ENCODE measurements at places on chromosomes 3 and 15.

- peak; percentile 80 for DNase-seq
These were observed 2.4 kb upstream of the CFAP91 start for GRCh38 chr3:119700269-119700919.

- no peak for DNase-seq
These were observed 7.5 kb upstream of the ANKDD1A start for GRCh38 chr15:64904189-64904588.

DNA sequence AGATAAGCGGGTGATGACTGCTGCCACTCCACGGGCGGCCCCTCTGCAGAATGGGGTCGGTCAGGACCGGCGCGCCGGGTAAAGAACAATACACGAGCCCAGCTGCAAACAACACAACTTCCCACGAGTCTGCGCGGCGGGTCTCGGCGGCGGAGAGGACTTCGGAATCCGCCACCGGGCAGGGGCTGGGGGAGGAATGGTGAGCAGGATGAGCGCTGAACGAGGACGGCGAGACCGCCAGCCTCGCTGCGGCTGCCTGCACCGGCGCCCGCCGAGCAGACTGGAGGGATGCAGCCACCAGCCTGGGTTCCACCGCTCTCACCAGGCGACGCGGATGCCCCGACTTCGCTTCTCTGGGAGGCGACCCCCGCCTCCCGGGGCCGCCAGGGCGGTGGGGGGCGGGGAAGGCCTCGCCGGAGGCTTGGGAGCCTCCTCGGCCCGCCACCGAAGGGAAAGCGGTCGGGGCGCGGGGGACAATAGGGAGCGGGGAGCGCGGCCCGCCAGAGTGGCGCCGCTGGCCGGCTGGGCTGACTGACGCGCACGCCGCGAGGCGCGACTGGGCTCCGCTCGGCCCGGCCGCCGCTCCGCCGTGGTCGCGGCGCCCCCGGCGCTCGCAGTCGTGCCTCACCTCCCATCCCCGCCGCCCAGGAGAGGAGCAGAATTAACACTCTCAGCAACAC is 515 bp downstream of the ADAM10 start:
- peak; percentile 47 for DNase-seq

GRCh38 chr15:31391687-31392671 is 65.3 kb downstream of the KLF13 start:
- DNase-seq: peak; percentile 61

- DNase-seq: no peak
These were observed 220.0 kb downstream of the NR1D2 start for GRCh38 chr3:24164967-24165602.

GRCh38 chr15:67784090-67784781 is 41.1 kb upstream of the SKOR1 start:
- no peak for DNase-seq

GRCh38 chr3:72395776-72396311 is 452.4 kb downstream of the SHQ1 start:
- no peak for DNase-seq

GRCh38 chr15:97902140-97902780 is 58.2 kb upstream of the ARRDC4 start:
- peak; percentile 56 for DNase-seq

- no peak for DNase-seq
These were observed 178.8 kb upstream of the MME start for GRCh38 chr3:154901278-154901677.

- DNase-seq: no peak
These were observed 140.4 kb downstream of the SATB1 start for GRCh38 chr3:18284716-18285115.

DNA sequence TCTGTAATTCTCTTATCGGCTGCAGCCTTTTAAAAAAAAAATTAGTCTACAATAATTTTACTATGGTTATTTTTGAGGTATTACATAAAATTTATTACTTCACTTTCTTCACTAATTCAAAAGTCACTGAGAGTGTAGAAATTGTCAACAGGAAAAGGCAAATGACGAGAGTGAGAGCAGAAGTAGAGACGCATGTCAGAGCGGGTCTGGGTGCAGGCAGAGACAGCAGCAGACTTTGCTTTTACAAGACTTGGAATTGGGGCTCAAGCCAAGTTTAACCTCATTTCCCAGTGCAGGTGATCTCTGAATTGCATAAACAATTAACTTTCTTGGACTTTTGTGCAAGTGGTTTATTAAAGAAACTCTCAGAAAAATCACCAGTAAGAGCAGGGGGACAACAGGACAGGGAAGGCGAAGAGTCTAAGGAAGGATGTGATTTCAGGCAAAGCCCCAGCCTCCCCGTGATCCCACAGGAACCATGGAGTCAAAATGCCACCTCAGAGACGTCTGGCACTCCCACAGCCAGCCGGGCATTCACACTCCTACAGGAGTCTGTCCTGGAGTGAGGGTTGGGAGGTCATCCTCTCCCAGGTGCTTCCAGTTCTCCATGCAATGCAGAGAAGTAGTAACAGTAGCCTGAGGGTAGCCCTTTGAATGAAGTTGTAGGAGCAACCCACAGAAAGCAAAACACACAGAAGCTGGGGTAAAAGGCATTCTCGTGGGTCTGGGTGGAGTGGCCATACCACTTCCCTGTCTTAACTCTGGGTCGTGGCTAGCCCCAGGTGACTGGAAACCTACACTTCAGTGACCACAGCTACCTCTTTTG is 274.0 kb upstream of the TGFBR2 start:
- no peak for DNase-seq

- DNase-seq: no peak
These were observed 447.8 kb downstream of the FHIT start for GRCh38 chr3:60803216-60804173.

GRCh38 chr3:39013289-39013688 is 38.5 kb downstream of the SCN11A start:
- peak; percentile 14 for DNase-seq

DNA sequence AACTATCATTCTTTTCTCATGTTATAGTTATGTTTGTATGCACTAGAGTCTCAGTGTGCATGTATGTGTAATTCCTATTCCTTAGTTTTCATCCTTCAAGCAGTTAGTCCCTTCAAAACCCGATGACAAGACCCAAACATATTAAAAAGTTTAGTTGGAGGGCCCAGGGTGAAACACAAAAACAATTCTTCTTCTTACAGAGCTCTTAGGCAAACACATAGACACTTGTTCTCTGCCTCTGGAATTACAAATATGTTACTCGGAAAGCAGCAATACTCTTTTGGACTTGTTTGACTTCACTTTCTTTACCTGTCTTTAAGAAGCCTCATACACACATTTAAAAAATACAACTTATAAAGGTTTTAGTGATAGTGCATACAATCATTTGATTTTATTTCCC is 763 bp upstream of the CNTN6 start:
- DNase-seq: no peak

GRCh38 chr15:80026754-80027153 is 32.7 kb upstream of the ZFAND6 start:
- DNase-seq: no peak

DNA sequence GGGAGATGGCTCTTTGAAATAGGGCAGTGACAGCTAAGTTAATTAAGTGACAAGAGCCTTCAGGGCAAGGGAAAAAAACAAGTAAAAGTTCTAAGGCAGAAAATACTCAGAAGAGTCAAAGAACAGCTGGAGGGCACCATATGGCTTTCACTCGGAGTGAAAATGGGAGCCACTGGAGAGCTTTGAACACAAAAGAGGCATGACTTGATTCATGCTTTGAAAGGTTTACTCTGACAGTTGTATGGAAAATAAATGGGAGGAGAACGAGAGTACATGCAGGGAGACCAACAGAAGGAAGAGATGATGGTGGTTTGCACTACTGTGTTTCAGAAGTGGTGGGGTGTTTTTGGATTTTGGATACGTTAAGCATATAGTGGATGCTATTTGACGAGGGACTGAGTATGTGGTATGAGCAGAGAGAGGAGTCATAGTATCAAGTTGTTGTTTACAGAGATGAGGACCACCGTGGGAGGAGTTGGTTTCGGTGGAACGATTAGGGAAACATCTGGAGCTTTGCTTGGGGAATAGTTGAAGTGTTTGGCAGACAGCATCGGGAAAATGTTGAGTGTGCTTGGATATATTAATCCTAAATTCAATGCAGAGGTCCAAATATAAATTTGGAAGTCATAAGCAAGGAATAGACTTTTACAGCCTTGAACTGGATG is 411.5 kb downstream of the GABRG3 start:
- no peak for DNase-seq

DNA sequence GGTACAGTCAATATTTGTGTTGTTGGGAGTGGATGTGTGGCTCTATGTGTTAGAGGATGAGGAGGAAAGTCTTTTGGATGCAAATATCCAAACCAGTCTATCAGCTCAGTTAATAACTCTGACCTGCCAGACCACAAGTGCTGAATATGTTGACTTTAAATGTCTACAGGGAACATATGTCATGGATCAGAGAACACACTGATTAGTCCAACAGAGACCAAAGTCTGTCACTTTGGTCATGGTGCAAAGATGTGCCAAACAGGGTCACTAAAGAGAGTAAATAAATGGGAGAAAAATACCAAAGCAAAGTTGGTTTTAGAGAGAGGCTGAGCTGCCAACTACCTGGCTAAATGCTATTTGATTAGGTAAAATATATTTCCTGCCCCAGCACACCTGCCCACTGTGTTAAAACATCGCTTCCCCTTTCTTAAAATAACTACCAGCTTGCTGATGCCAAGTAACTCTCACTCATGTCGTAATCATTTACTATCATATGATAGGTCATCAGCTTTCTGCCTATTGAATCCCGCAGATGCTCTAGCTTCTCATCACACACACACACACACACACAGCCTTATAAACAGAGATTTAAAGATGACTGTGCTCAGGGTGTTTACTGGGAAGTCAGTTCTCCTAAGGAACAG is 173.3 kb downstream of the PDZRN3 start:
- no peak for DNase-seq

DNA sequence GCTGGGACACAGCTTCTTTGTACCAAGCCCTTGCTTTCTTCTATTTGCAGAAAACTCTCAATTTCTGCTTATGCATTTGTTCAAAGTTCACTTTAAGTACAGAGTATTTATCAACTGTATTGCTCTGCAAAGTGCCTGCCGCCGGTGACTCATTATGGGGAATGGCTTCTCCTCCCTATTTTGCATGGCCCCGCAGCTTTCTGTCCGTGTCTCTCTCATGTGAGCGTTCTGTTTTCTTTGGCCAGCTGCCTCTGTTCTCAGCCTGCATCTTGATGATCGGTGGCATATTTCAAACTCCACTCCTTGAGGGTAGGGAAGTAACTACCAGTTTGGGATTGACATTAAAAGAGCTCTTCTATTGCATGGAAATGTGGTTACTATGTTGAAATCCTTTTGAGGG is 28.6 kb upstream of the ST8SIA2 start:
- no peak for DNase-seq

- DNase-seq: peak; percentile 21
These were observed 546.9 kb downstream of the RBMS3 start for GRCh38 chr3:29827756-29828155.

DNA sequence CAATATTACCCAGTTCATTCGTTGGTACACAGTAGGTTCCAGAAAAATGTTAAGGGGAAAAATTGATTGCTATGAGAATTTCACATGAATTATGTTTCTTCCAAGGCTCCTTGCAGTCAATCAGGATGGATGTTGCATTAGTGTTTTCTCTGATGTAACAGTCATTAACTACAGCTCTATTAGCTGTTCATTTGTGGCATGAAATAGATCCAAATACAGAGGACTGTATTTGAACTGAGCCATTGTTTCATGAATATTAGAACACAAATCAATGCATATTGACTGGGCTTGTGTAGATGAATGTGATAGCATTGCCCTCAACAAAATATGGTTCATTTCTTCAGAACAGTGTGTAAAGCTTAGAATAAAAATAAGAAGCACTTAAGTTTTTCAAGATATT is 203.0 kb upstream of the SGO1 start:
- no peak for DNase-seq

- no peak for DNase-seq
These were observed 38.1 kb downstream of the CHAC1 start for GRCh38 chr15:40991355-40991754.

DNA sequence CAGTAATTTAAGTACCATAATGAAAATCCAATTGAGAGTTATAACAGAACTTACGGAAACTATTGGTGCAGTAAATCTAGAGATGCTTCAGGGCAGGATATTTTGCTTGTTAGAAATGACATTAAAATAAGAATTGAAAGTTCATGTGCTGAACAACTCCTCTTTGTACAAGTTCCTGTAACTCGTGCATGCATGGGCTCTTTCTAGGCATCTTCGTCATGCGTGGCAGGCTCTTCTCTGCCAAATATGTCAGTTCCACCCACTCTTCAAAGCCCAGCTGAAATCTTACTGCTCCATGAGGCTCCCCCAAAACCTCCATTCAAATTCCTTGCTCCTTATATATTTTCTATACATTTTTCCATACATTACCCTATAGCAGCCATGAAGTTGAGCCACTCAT is 48.7 kb downstream of the FBN1 start:
- DNase-seq: no peak

DNA sequence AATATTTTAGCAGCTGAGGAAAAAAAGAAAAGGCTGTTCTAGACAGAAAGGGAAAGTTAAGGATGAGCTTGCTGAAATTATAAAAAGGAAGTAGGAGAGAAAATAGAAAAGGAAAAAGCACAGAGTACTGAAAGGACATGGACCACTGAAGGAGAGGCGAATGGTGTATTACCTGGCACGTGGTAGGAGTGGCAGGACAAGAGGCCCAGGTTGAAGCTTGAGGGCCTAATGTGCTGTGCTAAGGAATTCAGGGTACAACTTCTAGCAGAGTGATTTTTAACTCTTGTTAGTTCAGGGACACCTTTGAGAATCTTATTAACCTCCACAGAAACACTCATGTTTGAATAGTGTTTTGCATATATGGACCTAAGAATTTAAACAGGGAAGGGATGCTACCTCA is 60.0 kb upstream of the CRTC3 start:
- DNase-seq: no peak

GRCh38 chr3:65015711-65016110 is 327.9 kb upstream of the ADAMTS9 start:
- DNase-seq: no peak

DNA sequence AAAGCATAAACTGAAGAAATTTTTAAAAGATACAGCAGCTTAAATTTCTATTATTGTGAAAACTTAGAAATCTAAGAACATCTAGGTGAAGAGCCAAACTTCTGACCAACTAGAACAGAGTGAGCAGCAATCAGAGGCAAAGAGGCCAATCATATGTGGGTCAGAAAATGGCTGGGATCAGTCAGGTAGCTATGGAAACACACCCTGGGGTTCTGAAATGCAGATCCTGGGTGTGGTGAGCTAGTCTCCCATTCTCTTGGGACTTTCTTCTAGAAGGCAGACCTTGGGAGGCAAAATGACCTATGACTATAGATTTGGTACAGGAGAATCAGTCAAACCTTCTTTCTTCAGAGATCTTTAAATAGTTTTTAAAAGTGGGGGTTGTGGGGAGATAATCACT is 385.8 kb downstream of the TBC1D5 start:
- DNase-seq: peak; percentile 18

- DNase-seq: no peak
These were observed 17.6 kb downstream of the CYP19A1 start for GRCh38 chr15:51320843-51321242.

GRCh38 chr3:48855681-48856447 is 8.2 kb upstream of the PRKAR2A start:
- no peak for DNase-seq

All from cardiac fibroblast (primary cell).